ENCODE measurements at places on chromosomes 4 and X.

DNA sequence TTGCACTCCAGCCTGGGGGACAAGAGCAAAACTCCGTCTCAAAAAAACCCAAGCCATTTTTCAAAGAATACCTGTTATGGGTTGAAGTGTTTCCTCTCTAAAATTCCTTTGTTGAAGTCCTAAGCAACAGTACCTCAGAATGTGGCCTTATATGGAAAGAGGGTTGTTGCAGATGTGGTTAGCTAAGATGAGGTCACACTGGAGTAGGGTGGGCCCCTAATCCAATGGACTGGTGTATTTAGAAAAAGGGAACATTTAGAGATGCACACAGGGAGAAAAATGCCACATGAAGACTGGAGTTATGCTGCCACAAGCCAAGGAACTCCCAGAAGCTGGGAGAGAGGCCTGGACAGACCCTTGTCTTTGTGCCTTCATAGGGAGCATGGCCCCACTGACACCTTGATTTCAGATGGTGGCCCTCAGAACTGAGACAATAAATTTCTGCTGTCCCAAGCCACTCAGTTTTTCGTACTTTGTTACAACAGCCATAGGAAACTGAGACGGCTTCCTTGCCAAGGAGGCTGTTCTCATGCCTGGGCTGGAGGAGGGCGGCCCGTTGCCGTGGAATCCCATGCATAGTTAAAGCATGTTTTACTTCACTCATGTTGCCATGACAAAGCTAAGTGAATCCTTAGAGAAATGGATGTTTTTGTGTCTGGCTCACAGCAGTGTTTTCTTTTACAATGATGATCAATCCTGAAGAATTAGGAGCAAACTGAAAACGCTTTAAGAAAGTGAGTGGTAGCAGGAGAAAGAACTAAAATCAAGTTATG lies 16.5 kb downstream of the TRAPPC2 start:
- DNase-seq, result no peak

DNA sequence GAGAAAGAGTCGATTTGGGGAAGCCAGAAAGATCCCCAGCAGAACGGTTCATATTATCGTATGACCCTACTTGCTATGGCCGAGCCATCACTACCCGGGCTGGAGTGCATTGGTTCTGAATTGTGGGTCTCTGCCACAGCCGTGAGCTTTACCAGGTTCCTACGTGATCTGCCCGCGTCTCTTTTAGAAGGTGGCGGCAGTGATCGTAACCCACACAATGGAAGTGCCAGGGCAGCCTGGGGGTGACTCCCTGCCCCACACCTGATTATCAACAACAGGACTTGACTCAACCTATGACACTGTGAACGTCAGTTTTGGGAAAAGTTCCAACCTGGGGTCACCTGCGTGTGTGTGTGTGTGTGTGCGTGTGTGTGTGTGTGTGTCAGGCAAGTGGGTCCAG lies 90.8 kb downstream of the SHOX start:
- DNase-seq, result no peak

DNA sequence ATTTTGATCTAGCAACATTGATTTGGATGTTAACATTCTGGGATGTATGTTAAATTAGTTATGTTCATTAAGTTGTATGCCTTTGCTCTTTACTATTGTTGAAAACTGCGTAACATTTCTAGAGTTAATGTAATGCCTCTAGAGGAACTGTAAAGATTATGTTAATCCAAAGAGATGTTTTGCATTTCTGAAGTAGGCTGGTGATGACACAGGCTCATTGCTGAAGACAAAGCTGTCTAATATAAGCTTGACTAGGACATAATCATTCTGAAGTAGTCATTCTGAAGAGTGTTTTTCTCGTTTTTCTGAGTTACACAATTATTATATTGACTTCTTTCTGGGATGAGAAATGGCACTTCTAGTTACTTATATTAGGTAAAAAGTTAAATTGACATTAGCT lies 72.9 kb downstream of the LRP2BP start:
- no peak for DNase-seq

- DNase-seq, result no peak
These were observed 83.3 kb downstream of the HPRT1 start for GRCh38 chrX:134543288-134543687.

GRCh38 chrX:112630187-112630586 lies 49.6 kb downstream of the LHFPL1 start:
- DNase-seq, result no peak

- DNase-seq, result no peak
These were observed 3.8 kb downstream of the MAEA start for GRCh38 chr4:1293531-1293941.

DNA sequence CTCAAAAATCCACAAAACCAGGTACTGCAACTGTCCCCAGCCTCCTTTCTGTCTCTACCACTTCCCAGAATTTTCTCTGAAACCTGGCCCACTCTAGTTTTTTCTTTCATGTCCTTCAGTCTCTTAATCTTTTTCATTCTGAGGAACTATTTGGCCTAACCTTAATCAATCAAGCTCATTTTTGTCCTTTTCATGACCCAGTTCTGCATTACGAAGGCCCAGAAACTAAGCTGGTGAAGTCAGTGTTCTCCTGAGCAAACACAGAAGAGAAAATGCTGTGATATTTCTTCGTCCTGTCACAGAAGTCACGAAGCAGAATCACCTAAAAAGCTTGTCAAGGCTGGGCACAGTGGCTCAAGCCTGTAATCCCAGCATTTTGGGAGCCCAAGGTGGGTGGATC lies 131.7 kb upstream of the EDNRA start:
- DNase-seq, result no peak

DNA sequence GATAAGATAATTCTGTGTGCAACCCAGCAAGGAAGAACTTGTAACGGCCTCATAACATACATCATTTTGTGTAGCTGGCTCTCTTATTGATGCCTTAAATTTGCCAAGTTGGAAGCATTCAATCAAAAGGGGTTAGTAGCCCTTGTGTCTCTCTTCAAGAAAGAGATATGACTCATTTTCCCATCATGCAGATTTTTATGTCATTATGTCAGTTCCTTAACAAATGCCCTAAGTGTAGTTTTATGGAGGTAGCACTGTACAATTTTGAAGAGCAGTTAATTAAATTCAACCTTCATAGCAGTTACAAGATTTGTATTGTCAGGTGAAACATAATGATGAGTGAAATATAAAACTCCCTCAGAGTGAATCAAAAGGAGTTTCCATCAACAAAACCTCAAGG lies 215.6 kb downstream of the GRIA3 start:
- no peak for DNase-seq

DNA sequence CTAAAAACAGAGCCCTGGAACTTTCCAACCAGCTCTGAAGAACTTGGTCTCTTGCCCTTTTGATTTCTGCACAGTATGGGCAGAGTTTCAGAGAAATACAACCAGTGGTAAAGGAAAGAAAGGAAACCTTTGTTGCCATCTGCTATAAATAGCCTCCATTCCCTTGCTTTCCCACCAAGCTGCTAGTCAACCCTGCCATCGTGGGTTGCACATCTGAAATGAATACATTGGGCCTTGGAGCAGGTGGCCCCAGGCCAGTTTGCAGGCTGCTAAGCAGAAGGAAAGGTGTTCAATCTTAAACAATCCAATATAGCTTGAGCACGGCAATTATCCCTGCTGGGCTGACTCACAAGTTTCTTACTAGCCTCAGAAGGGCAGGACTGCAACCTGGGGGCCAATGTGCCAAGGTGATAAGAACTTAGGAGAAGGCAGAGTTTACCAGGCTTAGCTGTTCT lies 142.5 kb downstream of the PPARGC1A start:
- DNase-seq, result no peak

GRCh38 chrX:34839451-34839850 lies 103.1 kb upstream of the FAM47B start:
- DNase-seq, result no peak

DNA sequence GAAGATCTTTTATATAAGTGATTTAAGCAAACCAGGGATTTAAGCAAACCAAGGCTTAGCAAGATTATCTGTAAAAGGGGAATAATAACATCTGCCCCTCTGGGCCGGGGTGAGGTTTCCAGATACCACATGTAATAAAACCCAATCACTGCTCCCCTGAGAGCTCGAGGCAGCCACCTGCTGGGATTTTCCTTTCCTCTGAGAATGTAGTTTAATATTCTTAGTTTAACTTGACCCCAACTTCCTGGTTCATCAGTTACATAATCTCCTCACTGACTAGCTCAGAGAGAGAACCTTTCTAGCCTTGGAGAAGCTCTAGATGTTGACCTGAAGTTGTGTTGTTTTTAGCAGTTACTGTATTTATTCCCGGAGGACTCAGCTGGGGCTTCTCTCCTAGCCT lies 322.4 kb downstream of the ARHGAP10 start:
- DNase-seq, result no peak

GRCh38 chrX:144275367-144275766 lies 391.5 kb downstream of the UBE2NL start:
- DNase-seq, result no peak

GRCh38 chr4:73690051-73690738 lies 50.2 kb upstream of the CXCL8 start:
- DNase-seq, result no peak

- no peak for DNase-seq
These were observed 367.8 kb upstream of the GRIA3 start for GRCh38 chrX:122816288-122816687.

DNA sequence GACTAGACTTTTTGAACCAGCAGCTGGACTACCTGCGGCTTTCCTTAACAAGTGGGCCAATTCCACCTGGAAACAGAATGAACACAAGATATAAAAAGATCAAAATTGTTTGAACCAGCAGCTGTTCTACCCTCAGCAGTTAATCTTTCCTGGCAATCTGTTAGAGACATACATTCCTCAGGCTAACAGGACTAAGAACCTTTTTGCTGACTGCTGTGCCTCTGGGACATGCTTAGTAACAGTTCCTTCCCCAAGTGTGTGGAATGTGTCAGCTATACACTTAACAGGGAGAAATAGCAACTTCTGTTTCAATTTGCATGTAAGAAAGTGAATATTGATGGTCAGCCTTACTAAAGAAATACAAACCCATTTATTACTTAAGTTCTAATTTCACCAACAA lies 554.4 kb downstream of the ARAP2 start:
- no peak for DNase-seq

DNA sequence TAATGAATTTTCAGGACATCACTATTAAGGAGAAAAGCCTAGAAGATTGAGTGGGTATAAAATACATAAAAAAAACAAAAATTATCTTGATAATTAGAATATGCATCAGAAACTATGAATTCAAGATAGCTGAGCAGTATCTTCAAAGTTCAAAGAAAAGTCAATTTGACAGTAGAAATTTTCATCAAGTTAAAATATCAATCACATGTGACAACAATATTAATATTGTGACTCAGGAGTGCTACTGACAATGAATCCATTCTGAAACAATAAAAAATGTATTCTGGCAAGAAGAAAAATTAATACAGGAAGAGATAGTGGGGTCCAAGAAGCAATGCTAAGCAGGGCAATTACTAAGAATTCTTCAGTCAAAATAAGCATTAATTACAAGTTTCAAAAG lies 151.9 kb upstream of the GLRA2 start:
- no peak for DNase-seq

DNA sequence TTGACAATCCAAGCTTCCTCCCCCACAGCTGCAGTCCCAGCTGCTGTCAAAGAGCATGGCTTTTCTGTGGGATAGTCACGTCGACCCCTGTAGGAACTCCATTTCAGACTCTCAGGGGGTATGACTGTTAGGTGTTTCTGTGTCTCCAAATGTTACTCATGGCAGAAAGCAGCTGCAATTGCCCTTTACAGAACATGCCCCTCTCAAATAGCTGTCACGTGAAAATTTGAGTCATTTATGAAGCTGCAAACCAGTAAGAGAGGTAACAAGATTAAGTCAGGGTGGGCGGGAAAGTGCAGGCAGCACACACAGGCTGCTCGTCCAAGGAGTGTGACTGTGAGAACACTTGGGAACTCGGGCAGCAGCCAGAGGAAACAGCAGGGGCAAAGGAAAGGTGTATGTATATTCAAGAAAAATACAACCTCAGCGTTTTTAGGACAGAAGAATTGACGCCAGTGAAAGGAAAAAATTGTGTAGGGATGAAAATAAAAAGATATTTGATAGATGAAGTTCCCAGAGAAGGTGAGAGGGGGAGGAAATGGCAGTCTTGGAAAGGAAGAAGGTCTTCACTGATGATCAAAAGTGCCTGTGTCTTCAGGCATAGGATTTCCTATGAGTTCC lies 66.5 kb upstream of the TMEM184C start:
- no peak for DNase-seq

GRCh38 chr4:137664046-137664387 lies 131.7 kb upstream of the PCDH18 start:
- no peak for DNase-seq

DNA sequence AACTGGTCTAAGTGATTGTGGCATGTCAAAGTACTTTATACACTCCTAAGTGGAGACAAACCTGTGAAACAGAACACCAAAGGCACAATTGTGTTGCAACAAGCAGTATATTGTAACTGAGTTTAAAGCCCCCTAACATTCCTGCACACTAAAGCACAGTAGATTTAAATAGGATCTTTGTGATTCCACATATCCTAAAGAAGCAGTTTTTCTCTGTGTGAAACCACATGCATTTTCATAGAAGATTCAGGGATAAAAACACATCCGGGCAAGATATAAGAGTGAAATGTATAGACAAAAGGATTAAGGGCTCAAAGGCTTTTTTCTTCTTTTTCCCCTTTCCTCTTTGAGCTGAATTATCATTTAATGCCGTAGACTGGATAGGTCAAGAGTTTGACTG lies 82.2 kb downstream of the ANK2 start:
- no peak for DNase-seq

DNA sequence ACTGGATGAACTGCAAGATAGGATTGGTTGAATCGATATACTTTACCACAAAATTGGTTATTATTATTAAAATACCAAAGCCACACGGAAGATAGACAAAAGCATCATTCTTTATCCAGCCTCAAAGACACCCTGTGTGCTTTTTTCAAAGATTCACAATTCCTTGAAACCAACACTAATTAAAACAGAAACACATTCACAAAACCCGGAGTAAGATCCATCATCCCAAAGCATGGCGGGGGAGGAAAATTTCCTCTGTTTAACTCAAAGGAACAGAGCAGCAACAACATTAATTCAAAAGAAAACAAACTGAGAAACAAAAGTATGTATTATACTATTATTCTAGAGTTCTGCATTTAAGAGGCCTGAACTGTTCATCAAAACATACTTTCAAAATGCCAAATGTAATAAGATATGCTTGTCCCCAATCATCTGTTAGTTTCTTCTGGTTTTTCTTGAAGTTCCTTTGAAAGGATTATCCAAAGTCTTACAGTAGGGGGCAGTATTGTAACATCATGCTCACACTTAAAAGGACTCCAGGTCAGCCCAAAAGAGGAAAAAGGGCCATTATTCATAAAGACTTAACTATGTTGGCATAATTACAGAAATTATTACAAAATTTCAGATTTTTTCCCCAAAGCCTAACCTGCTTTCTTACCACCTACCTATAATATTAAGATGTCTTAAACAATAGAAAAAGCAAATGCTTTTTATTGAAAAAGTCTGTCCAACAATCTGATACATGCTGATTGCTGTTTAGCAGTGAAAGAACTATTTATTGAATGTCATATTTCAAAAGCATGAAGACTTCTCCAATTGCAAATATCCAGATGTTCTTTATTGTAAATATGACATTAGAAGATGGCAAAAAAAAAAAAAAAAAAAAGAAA lies 168.7 kb downstream of the SCFD2 start:
- DNase-seq, result no peak

Measured in vagina (tissue), 2 donors.